ENCODE measurements at places on chromosomes 13 and 19. TPM values are rescaled to one million over a fixed set of nuclear protein-coding genes. Genes with fewer than 3 reads are reported as not detected.

DNA sequence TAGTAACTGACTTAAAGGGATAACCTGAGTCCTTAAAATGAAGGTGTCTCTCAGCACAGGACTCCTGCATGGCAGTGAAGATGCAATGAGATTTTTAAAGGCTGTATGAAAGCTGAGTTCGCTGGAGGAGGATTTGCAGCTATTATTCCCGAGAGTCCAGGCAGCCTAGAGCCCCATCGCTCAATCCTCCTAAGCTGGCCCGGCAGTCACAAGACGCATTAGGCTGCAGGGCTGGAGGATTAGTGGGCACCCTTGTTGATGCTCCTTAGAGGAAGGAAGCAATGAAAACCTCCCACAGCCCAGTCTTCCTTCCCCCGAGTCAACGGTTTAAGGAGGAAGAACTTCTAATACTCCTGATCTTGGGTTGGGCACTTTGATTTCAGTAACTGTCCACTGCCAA lies 239.5 kb downstream of the EFNB2 start:
- no peak for DNase-seq

DNA sequence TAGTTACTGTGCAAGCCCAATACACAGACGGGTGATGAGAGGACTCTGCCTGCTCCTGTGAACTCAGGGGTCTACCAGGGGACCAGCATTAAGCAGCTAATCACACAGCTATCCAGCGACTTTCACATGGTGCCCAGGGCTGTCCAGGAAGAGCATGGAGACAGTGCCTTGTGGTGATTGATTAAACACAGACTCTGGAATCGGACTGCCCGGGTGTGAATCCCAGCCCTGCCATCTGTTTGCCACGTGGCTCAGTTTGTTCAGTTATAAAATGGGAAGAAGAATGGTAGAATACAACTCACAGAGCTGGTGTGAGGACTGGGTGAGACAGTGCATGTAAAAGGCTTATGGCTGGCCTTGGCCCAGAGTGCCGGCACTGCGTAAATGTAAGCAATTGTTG lies 42.1 kb upstream of the NPAS1 start:
- no peak for DNase-seq

Gene CKM
- total RNA-seq, result not detected

DNA sequence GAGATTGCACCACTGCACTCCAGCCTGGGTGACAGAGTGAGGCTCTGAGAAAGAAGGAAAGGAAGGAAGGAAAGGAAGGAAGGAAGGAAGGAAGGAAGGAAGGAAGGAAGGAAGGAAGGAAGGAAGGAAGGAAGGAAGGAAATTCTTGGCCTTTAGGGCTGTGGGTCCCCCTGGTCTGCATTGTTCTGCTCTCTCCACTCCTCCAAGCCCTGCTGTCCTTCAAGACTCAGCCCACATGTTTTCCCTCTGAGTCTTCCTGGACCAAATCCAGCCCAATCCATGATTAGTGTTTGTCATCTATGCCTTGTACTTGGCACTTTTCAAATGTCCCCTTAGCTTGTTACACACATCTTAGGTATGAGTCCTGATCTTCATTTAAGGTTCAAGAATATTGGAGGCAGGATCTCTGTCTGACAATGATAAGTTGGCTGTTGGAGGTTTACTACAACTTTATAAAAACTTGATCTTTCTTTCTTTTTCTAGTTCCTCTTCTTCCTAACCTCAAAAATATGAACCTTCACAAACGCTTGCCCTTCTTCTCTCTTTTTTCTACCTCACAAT lies 48.8 kb upstream of the INTS6 start:
- no peak for DNase-seq

Gene CLDN10
- total RNA-seq, result not detected

Gene SOX1
- not detected for total RNA-seq

GRCh38 chr19:10338940-10339339 lies 484 bp downstream of the ICAM3 start:
- no peak for DNase-seq

GRCh38 chr13:106056851-106057250 lies 478.6 kb downstream of the EFNB2 start:
- no peak for DNase-seq

DNA sequence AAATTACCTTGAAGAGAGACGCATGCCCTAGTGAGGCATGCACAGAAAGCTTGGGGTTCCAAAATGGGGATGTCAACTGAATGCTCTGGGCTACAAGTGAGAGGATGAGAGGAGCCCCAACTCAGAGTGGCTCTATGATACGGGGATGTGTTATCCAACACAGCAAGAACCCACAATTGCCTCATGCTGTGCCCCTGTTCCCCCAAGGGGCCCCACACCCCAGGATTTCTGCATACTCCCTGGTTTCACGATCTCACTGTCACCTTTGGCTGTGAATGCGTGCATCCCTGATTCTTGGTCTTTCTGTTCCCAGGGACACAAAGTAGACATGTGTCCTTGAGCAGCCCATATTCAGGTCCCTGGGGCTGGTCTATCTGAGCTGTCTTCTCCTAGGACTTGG lies 29.3 kb downstream of the WDR88 start:
- no peak for DNase-seq

Gene C19orf81
- total RNA-seq, result not detected

Gene EPS8L1
- total RNA-seq, result 1.8 TPM

GRCh38 chr13:41231786-41232185 lies 31.6 kb downstream of the MTRF1 start:
- DNase-seq, result no peak

DNA sequence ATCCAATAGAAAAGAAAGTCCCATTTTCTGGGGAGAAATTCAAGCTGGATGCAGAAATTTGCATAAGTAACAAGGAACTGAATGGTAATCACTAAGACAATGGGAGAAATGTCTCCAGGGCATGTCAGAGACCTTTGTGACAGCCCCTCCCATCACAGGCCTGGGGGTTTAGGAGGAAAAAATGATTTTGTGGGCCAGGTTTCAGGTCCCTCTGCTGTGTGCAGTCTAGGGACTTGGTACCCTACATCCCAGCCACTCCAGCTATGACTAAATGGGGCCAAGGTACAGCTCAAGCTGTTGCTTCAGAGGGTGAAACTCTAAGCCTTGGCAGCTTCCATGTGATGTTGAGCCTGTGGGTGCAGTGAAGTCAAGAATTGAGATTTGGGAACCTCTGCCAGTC lies 695.5 kb upstream of the MIR17HG start:
- no peak for DNase-seq
